ENCODE measurements at places on chromosomes 2 and 18. TPM values are rescaled to one million over a fixed set of nuclear protein-coding genes. Genes with fewer than 3 reads are reported as not detected.

DNA sequence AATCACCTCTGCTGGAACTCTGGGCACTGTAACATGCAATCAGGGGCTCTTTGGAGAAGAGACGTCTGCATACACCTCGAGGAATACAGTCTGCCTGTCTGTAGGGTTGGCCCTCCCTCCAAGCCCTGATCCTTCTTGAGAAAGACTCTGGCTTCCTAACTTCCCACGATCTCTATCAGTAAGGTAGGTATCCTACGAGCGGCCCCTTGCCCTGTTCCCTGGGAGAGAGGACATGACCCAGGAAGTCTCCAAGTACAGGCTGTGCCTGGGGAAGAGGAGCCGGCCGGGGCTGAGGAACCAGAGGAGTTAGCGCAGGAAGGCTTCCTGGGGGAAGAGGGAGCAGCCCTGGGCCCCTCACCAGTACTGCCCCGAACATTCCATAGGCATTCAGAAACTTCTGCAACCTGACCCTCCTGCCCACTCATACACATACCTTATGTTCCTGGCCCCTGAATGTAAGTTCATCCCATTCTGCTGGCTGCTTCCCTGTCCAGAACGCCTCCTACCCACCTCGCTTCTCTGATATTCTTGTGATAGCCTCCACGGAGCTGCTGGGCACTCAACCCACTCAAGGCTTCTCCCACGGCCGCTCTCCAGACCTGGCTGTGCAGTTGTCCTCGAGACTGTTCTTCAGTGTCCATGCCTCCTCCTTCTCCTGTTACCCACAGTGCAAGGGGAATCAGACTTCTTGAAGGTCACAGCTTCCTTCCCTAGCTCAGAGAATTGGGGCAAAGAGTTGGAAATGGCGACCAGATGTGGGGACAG lies 116.1 kb downstream of the CYP26B1 start:
- H3K27me3 ChIP-seq = peaks cover 5% of the 10 kb centered on the region
- no peak overlapping the region for H3K27ac ChIP-seq
- DNase-seq = peak; percentile 11
- no peaks in the 10 kb centered on the region for H3K4me1 ChIP-seq
- no peak overlapping the region for H3K4me3 ChIP-seq

DNA sequence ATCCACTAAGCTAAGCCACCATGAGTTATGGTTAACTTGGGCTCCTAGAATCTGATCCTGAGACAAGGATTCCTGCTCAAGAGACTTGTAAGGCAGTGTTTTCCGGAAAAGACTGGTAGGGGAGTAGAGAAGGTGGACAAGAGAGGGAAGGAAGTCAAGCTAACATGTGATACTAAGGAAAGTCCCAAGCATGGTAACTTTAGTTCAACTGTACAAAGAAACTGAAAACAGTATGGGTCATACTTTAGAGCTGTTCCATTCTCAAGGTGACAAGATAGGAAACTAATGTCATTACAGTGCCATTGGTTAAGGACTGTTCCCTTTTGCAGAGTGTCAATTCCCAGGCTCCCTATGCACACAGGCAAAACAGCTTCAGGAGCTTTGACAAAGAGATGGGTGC lies 5.8 kb downstream of the MYO5B start:
- DNase-seq = no peak
- no peaks in the 10 kb centered on the region for H3K36me3 ChIP-seq
- H3K27me3 ChIP-seq = no peaks in the 10 kb centered on the region
- no peak overlapping the region for H3K27ac ChIP-seq
- peaks cover 12% of the 10 kb centered on the region for H3K4me1 ChIP-seq

DNA sequence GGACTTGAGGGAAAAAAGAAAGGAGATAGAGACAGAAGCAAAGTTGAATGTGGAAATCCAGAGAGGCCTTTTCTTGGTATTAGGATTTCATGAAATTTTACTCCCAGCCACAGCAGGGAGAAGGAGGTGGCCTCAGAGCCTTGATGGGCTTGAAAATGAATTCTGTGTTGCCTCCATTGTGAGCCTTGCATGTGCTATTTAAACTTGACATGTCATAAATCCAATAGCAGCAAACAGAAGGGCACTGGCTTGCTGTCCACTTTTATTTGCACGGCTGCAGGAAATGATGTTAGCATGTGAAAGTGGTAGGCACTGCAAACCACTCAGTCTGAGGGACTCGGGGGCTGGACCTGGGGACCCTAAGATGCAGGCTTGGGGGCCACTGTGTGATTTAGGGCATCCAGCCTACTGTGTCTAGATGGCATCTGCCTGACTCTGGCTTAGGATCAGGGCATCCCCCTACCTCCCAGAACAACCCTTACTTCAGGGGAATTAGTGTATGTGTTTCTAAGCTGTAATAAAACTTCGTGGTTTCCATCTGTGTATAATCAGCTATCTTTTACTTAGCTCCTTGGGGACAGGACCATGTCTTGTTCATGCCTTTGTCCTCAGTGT lies 139.1 kb upstream of the SKOR2 start:
- H3K4me3 ChIP-seq = no peak overlapping the region
- no peak overlapping the region for H3K27ac ChIP-seq
- no peaks in the 10 kb centered on the region for H3K4me1 ChIP-seq
- no peak for DNase-seq
- H3K27me3 ChIP-seq = no peaks in the 10 kb centered on the region

- DNase-seq = no peak
- H3K36me3 ChIP-seq = peaks cover 45% of the 10 kb centered on the region
- H3K4me1 ChIP-seq = no peaks in the 10 kb centered on the region
These were observed 36.5 kb upstream of the ARMC9 start for GRCh38 chr2:231161877-231162329.

DNA sequence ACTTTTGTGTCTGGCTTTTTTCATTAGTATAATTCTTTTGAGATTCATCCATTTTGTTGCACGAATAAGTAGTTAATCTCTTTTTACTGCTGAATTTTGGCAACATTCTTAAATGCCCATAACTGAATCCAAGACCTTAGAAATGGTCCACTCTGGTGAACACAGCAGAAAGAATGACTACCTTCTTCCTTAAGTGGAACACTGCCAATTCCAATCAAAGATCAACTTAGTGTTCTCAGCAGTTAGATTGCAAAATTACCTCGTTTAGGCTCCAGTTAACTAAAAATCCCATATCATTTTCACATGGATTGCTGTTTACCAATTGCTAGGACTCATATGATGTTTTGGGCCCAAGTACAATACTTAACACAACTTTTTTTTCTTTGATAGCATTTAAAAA lies 59.9 kb downstream of the MDH1 start:
- no peaks in the 10 kb centered on the region for H3K27me3 ChIP-seq
- no peak overlapping the region for H3K27ac ChIP-seq
- H3K4me3 ChIP-seq = no peak overlapping the region
- H3K4me1 ChIP-seq = no peaks in the 10 kb centered on the region
- no peaks in the 10 kb centered on the region for H3K36me3 ChIP-seq

DNA sequence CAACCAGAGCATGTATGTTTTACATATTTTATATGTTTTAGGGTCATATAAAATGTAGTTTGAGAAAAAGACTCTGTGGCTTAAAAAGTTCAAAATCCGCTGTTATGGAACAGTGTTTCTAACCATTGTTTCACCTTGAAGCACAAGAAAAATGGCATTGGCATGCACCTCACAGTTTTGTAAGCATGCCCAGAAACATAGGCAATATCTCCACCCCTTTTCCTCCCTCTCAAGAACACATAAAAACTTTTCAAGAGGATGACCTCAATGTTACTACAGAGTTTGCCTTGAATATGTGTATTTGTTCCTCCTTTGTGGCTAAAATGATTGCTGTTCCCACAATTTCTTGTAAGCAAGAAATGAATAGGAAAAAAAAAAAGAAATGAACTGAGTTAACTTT lies 29.3 kb upstream of the SLC40A1 start:
- DNase-seq = no peak
- peaks cover 35% of the 10 kb centered on the region for H3K4me1 ChIP-seq
- H3K27ac ChIP-seq = peak overlapping the region; percentile 5
- H3K4me3 ChIP-seq = no peak overlapping the region
- H3K27me3 ChIP-seq = no peaks in the 10 kb centered on the region

GRCh38 chr2:2699121-2699505 lies 368.0 kb upstream of the MYT1L start:
- H3K27ac ChIP-seq = no peak overlapping the region
- no peaks in the 10 kb centered on the region for H3K36me3 ChIP-seq
- H3K27me3 ChIP-seq = no peaks in the 10 kb centered on the region

- DNase-seq = no peak
- H3K4me3 ChIP-seq = no peak overlapping the region
- no peaks in the 10 kb centered on the region for H3K27me3 ChIP-seq
- H3K4me1 ChIP-seq = peaks cover 11% of the 10 kb centered on the region
- no peaks in the 10 kb centered on the region for H3K36me3 ChIP-seq
- peak overlapping the region; percentile 57 for H3K27ac ChIP-seq
These were observed 33.5 kb downstream of the GRHL1 start for GRCh38 chr2:9984871-9985480.

- DNase-seq = no peak
- no peaks in the 10 kb centered on the region for H3K36me3 ChIP-seq
- no peak overlapping the region for H3K4me3 ChIP-seq
- no peaks in the 10 kb centered on the region for H3K27me3 ChIP-seq
These were observed 24.7 kb downstream of the MGAT5 start for GRCh38 chr2:134278553-134278952.

DNA sequence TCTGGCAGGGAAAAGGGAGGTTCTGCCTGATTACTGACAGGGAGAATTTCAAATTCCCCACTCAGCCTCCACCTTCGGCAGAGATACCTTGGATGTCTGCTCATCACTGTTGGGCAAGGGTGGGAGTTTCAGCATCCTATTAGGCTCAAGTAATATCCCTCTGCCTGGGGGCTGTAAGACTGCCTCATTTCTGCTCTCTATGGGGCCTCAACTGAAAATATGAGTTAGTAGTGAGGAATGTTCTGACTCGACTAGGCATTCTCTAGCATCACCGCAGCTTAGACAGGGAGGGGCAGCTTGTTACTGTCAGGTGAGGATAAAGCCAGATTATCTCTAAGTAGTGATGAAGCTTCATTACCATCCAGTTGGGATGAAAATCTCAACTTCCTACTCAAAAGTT lies 87.7 kb upstream of the LRP1B start:
- no peaks in the 10 kb centered on the region for H3K4me1 ChIP-seq
- H3K27ac ChIP-seq = no peak overlapping the region
- no peaks in the 10 kb centered on the region for H3K27me3 ChIP-seq

GRCh38 chr18:3728704-3729437 lies 278.9 kb downstream of the TGIF1 start:
- H3K36me3 ChIP-seq = no peaks in the 10 kb centered on the region
- no peak for DNase-seq
- H3K27ac ChIP-seq = no peak overlapping the region

LIMS3 gene
- total RNA-seq = not detected

DNA sequence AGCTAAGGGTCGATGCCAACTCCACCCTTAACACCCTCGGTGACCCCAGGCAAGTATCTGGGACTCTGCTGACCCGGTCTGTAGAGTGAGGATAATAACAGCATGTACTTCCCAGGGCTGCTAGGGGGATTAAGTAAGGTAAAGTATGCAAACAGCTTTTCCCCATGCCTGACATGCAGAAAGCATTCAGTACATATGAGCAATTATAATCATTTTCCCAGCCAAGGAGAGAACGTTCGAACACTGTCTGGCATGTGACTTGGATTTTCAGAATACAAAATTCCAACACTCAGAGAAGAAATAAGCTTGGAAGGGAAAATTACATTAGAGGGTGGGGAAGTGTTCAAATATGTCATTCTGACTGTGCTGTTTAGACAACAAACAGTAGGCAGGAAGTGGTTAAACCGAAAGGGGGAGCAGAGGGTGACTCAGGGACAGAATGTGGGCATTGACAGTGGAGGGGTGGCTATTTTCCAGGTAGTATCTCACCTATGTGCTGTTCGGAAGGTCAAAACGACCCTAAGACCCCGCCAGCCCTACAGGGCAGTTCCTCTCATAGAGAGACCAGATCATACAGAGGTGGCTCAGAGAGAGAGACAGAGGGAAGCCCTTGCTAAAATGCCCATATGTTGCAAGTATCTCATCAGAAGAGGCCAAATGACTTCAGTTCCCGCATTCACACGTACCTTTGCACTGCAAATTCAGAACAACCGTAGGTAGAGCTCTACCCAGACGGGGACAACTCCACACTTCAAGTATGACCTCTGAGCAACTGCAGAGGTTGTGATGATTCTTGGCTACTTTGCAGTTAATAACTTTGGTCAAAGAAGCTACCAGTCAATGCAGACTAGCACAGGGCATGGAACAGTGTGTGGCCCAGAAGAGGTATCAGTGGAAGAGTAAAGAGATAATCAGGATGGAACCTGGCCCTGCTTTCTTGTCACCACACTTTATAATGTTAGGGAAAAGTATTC lies 14.8 kb downstream of the ASPRV1 start:
- H3K4me3 ChIP-seq = no peak overlapping the region
- H3K27me3 ChIP-seq = no peaks in the 10 kb centered on the region
- peaks cover 10% of the 10 kb centered on the region for H3K4me1 ChIP-seq
- peaks cover 25% of the 10 kb centered on the region for H3K36me3 ChIP-seq
- peak overlapping the region; percentile 13 for H3K27ac ChIP-seq

- no peaks in the 10 kb centered on the region for H3K27me3 ChIP-seq
- no peak overlapping the region for H3K4me3 ChIP-seq
- H3K36me3 ChIP-seq = no peaks in the 10 kb centered on the region
- no peak for DNase-seq
These were observed 473.6 kb downstream of the NUP35 start for GRCh38 chr2:183597841-183598240.

FOXD4L1 gene
- not detected for total RNA-seq

SLC30A3 gene
- total RNA-seq = not detected

FOXI3 gene
- not detected for total RNA-seq

DNA sequence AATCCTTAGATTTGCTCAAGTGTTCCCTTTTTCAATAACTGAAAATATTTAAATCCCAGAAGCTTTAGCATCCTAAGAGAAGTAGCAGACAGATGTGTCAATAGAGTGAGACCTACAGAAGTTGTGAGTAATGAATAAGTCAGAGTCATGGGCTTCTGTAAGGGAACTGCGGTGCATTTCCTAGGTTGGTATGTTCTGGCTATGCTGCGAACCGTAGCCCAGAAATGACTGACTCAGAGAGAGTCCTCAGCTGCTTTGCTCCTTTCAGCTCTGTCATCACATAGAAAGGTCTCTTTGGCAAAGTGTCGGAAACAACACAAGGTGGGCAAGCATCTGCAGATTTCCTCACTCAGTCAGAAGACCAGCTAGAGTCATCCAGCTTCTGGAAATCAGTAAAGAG lies 297.1 kb downstream of the ARHGAP15 start:
- no peaks in the 10 kb centered on the region for H3K36me3 ChIP-seq
- no peak overlapping the region for H3K27ac ChIP-seq
- no peak for DNase-seq
- no peak overlapping the region for H3K4me3 ChIP-seq

OR6B2 gene
- not detected for total RNA-seq

Measured in stomach (tissue), 19 donors.